ENCODE measurements at places on chromosomes 16 and 17. TPM values are rescaled to one million over a fixed set of nuclear protein-coding genes. Genes with fewer than 3 reads are reported as not detected.

- no peak for DNase-seq
- H3K27me3 ChIP-seq: peaks cover 11% of the 10 kb centered on the region
- H3K4me3 ChIP-seq: no peak overlapping the region
- no peaks in the 10 kb centered on the region for H3K36me3 ChIP-seq
These were observed 115.7 kb downstream of the TMEM114 start for GRCh38 chr16:8474587-8474986.

DNA sequence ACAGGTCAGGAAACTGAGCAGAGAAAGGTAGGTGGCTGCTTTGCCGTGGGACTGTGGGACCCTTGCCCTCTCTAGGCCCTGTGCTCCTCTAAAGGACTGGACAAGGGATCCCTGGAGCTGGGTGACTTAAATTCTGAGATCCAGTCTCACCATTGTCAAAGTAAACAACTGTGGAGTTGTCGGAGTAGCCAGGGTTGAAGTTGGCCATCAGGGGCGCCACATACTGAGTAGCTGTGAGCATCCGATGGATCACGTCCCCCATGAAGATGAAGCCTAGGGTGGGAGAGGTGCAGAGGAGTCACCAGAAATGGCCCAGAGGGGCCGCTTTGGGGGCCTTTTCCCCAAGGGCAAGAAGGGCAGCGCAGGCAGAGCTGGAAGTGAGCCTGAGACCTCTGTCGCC lies 43.5 kb downstream of the PLXDC1 start:
- no peak overlapping the region for H3K4me3 ChIP-seq
- no peak overlapping the region for H3K27ac ChIP-seq
- H3K4me1 ChIP-seq: peaks cover 4% of the 10 kb centered on the region
- peaks cover 61% of the 10 kb centered on the region for H3K27me3 ChIP-seq
- no peaks in the 10 kb centered on the region for H3K36me3 ChIP-seq
- peak; percentile 32 for DNase-seq

DNA sequence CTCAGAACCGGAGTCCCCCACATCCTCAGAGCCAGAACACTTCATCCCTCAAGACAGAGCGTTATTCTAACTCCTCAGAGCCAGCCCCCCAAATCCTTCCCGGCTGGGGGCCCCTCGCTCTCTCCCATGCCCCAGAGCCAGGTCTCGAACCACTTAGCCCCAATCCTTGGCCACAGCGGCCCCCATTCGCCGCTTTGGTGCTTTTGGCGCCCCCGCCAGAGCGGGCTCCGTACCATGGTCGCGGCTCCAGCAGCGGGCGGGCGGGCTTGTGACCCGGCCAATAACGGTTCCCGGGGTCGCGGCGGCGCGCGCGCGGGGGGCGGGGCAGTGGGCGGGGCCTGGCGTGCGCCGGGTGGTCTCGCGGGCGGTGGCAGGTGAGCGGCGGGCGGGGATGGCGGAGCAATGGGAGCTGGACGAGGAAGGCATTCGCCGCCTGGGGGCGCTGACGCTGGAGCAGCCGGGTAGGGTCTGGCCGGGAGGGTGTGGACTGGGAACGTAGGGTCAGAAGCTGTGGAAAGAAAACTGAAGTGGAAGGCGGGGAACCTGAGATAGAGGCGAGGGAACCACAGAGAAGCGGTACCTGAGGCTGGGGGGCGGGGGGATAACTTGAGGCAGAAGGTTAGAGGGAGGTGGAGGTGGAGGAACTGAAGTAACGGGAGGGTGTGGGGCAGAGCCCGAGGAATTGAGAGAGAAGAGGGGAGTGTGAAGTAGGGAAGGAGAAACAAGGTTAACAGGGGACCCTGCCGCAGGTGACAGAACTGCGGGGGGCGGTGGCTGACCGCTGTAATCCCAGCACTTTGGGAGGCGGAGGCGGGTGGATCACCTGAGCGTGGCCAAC lies at the start of the genes KCTD19 and LRRC36:
Gene KCTD19, minus strand, starts transcription at position 270 of the 838 bp plus-strand sequence. Its CDS starts 34 bp downstream, at position 236.
Gene LRRC36, plus strand, starts transcription at position 344 of the 838 bp plus-strand sequence. Its CDS starts 48 bp downstream, at position 392.
- H3K36me3 ChIP-seq: no peaks in the 10 kb centered on the region
- H3K4me3 ChIP-seq: peak within 1 kb of the TSS; percentile 66
- H3K27me3 ChIP-seq: no peaks in the 10 kb centered on the region

DNA sequence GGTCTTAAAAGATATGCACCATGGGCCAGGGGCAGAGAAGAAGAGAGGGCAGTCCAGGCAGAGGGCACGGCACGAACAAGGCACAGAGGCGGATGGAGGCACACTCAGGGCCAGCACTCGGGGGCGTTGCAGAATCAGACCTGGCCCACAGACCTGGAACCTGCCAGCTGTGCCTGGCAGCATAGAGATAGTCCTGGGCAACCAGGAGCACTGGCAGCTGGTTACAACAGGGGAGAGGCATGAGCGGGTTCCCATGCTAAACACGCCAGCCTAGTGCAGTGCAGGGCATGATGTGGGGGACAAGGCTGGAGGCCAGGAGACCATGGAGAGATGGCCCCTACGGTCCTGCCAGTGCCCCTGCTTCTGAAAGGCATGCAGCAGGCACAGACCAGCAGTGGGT lies 56.9 kb upstream of the RBFOX3 start:
- H3K27me3 ChIP-seq: peaks cover 9% of the 10 kb centered on the region
- no peaks in the 10 kb centered on the region for H3K4me1 ChIP-seq
- H3K36me3 ChIP-seq: no peaks in the 10 kb centered on the region
- no peak overlapping the region for H3K4me3 ChIP-seq
- no peak for DNase-seq

AARS1 gene
- total RNA-seq: 207 TPM

RPL13 gene
- total RNA-seq: 3,283 TPM

DNA sequence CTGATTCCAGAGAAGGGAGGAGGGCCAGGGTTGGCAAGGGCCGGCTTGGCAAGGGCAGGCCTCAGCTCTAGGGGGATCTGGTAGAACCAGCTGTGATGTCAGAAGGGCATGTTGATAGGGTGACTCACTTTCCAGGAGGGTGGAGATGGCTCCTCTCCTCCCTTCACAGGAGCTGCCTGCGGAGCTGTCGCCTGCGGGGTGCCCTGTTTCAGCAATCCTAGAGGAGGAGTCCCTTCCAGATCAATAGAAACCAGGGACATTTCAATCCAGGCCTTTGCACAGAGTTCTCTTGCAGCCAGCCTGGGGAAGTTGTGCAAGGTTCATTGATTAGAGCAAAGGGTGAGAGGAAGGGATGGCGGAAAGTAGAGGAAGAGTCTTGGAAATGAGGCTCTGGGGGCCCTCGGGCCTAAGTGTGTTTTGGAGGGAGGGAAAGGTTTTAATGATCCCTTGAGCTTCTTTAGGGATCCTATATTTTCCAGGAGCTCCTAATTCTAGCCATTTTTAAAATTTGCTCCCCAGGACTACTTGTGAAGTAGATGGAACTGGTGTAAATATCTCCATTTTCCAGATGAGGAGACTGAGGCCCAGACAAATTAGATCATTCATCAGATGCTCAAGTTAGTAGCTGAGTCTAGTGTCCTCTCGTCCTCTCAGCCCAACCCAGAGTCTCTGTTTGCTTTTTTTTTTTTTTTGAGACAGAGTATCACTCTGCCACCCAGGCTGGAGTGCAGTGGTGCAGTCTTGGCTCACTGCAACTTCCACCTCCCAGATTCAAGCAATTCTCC lies 24.8 kb upstream of the CSNK2A2 start:
- H3K4me3 ChIP-seq: no peak overlapping the region
- no peaks in the 10 kb centered on the region for H3K4me1 ChIP-seq
- peak; percentile 15 for DNase-seq
- H3K27ac ChIP-seq: no peak overlapping the region

CCL8 gene
- not detected for total RNA-seq

PRDM7 gene
- total RNA-seq: not detected

DNA sequence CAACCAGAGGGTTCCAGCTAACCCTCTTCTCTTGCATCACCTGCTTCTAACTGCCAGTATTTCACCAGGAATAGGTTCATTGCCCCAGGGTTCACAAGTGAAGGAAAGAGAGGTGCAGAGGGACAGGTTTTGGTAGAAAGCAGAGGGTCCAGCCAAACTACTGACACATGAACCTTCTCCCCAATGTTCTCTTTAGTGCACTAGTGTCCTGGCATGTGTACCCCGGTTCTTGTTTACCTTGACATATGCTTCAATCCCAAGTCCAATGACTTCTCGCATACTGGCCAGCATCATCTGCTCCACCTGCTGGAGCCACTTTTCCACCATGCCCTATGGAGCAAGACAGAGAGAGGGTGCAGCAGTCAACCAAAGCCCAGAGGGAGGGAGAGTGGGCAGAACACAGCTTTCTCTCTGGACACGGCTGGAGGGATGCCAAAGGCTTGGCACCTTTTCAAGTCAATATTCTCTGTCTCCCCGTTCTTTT lies 90.6 kb downstream of the DNAH3 start:
- DNase-seq: no peak
- H3K27ac ChIP-seq: no peak overlapping the region
- H3K27me3 ChIP-seq: peaks cover 13% of the 10 kb centered on the region
- no peaks in the 10 kb centered on the region for H3K4me1 ChIP-seq

- peaks cover 27% of the 10 kb centered on the region for H3K27me3 ChIP-seq
- H3K4me1 ChIP-seq: no peaks in the 10 kb centered on the region
These were observed 115.8 kb downstream of the OR1D5 start for GRCh38 chr17:2947588-2947950.

DNA sequence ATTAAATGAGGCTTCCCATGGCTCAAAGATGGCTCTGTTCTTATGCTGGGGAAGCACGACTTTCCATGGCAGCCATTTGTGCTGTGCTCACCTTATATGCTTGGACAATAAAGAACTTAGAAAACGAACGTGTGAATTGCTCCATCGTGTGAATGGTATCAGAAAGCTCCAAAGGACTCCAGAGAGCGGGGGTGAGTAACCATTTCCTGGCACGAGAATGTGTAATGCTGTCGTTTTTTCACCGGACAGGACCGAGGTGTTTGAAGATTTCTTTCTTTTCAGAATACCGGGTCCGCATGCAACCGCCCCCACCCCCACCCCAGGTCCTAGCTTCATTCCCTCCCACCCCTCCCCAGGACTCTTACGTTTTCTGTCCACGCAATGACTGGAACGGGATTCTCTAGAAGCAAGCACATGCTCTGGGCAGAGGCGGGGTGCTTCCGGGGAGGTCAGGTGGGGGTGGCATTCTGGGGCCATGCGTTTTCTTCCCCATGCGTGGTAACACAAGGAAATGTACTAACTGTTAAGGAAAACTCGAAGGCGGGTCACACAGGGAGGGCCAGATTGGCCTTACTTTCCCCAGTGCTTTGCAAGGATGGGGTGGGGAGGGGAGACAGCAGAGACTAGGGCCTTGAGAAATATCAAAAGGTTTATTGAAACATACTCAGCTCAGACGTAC lies 26.2 kb downstream of the GPRC5B start:
- H3K27ac ChIP-seq: no peak overlapping the region
- DNase-seq: no peak

- H3K27me3 ChIP-seq: no peaks in the 10 kb centered on the region
- no peak overlapping the region for H3K27ac ChIP-seq
- H3K4me3 ChIP-seq: no peak overlapping the region
- no peaks in the 10 kb centered on the region for H3K4me1 ChIP-seq
These were observed 993.5 kb downstream of the CDH8 start for GRCh38 chr16:61042737-61043136.

- no peak overlapping the region for H3K4me3 ChIP-seq
- H3K27me3 ChIP-seq: no peaks in the 10 kb centered on the region
These were observed 3.8 kb downstream of the SMCR8 start for GRCh38 chr17:18318771-18319450.

- H3K27me3 ChIP-seq: no peaks in the 10 kb centered on the region
- no peak overlapping the region for H3K27ac ChIP-seq
- peak; percentile 20 for DNase-seq
- no peak overlapping the region for H3K4me3 ChIP-seq
- H3K36me3 ChIP-seq: no peaks in the 10 kb centered on the region
These were observed 41.3 kb upstream of the RASD1 start for GRCh38 chr17:17537311-17538099.

USP32 gene
- total RNA-seq: 57.1 TPM

GRCh38 chr16:85157813-85158742 lies 45.8 kb upstream of the CIBAR2 start:
- H3K4me3 ChIP-seq: no peak overlapping the region
- H3K36me3 ChIP-seq: no peaks in the 10 kb centered on the region
- H3K4me1 ChIP-seq: peaks cover 4% of the 10 kb centered on the region
- H3K27me3 ChIP-seq: peaks cover 24% of the 10 kb centered on the region

TPSD1 gene
- total RNA-seq: not detected

MON1B gene
- total RNA-seq: 53.8 TPM

ATP6V0D1 gene
- 61.5 TPM for total RNA-seq

DNA sequence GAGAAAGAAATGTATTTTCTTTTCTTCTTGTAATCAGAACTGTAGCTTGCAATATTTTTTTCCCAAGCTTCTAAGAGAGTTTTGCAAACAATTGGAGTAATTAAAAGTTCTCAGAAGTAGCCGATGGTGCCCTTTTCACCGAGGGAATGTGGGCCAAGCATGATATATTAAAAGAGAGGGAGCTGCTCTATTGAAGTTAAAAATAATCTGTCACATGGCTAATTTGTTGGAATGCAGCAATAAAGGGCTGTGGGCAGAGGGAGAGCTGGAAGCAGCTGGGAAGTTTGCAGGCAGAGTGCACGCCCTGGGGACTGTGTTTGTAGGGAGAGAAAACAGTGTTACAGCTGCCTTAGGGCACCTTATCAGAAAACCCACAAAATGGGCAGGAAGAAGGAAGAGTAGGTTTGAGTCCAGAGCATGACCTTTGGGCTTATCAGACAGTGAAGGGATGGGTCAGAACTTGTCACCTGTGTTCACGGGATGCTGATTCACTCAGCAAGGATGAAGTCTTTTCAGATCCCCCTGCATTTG lies 18.5 kb upstream of the TERF2 start:
- H3K27me3 ChIP-seq: no peaks in the 10 kb centered on the region
- peaks cover 11% of the 10 kb centered on the region for H3K4me1 ChIP-seq
- DNase-seq: peak; percentile 83
- H3K27ac ChIP-seq: peak overlapping the region; percentile 45

NEUROD2 gene
- not detected for total RNA-seq

- peaks cover 37% of the 10 kb centered on the region for H3K27me3 ChIP-seq
- H3K4me3 ChIP-seq: no peak overlapping the region
- no peak for DNase-seq
- H3K36me3 ChIP-seq: no peaks in the 10 kb centered on the region
- H3K27ac ChIP-seq: no peak overlapping the region
These were observed 27.9 kb upstream of the AXIN2 start for GRCh38 chr17:65589321-65589720.

GRCh38 chr17:79633154-79633553 lies 22.3 kb upstream of the RBFOX3 start:
- peaks cover 22% of the 10 kb centered on the region for H3K27me3 ChIP-seq
- H3K36me3 ChIP-seq: no peaks in the 10 kb centered on the region
- H3K27ac ChIP-seq: no peak overlapping the region
- no peak for DNase-seq
- no peak overlapping the region for H3K4me3 ChIP-seq
- H3K4me1 ChIP-seq: no peaks in the 10 kb centered on the region

DNA sequence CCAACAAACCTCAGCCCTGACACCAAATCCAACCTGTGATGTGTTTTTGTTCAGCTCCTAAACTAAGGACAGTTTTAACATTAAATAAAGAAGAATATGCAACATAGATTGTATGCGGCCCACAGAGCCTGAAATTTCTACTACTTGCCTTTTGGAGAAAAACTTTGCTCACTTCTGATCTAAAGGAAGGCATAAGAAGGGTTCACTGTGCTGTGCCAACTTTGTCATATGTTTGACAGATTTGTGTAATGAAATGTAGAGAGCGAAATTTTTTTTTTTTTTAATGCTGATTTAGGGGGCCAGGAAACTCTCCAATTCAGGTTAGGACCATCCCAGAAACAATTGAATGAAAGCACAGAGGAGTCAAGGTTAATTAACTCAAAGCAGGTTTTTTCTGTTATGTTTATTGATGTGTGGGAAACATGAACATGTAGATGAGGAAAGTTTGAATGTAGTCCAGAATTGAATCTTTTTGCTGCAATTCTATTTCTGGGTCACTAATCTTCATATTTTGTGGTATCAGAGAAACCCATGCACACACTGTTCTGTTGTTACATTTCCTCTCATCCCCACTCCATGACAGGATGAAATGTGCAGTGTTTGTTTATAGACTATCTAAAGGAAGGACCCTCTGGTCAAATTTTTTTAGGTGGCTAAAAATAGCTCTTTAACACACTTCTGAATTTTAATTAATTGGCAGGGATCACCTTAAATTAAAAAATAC lies 71.5 kb downstream of the TAOK1 start:
- no peaks in the 10 kb centered on the region for H3K27me3 ChIP-seq
- H3K27ac ChIP-seq: no peak overlapping the region
- peaks cover 16% of the 10 kb centered on the region for H3K36me3 ChIP-seq
- no peaks in the 10 kb centered on the region for H3K4me1 ChIP-seq
